Glutamatergic neuron (in vitro differentiated cells): ENCODE measurements at places on chromosomes 3 and 15. TPM values are rescaled to one million over a fixed set of nuclear protein-coding genes. Genes with fewer than 3 reads are reported as not detected.

DNA sequence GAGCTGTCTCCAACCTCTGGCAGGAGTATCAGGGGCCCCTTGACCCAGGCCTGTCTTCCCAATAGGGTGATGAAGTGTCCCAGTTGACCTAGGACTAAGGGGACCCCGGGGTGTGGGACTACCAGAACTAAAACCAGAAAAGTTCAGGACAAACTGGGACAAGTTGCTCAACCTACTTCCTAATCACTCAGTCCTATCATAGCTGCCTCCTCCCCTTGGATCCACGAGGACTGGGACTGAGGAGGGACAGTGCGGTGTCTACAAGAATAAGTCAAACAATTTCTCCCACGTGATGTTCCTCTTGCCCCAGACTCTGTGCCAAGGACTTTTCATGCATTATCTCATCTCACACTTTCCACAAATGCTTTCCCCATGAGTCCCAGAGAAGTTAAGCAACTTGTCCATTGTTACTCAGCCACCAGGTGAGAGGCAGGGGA, 49.4 kb upstream of the SLCO2A1 start:
- no peak for DNase-seq
- no peak overlapping the region for H3K27ac ChIP-seq
- no peaks in the 10 kb centered on the region for H3K4me1 ChIP-seq
- H3K4me3 ChIP-seq = no peak overlapping the region
- H3K36me3 ChIP-seq = peaks cover 3% of the 10 kb centered on the region

- no peak for DNase-seq
- peaks cover 1% of the 10 kb centered on the region for H3K4me1 ChIP-seq
- H3K4me3 ChIP-seq = no peak overlapping the region
- peaks cover 25% of the 10 kb centered on the region for H3K36me3 ChIP-seq
- no peak overlapping the region for H3K27ac ChIP-seq
Observed at GRCh38 chr3:97871801-97872524, 50.2 kb downstream of the CRYBG3 start.

Gene DOCK3
- total RNA-seq = 13.4 TPM

Gene PDCD10
- total RNA-seq = 48.0 TPM

- no peaks in the 10 kb centered on the region for H3K36me3 ChIP-seq
- H3K27me3 ChIP-seq = peaks cover 2% of the 10 kb centered on the region
- peaks cover 14% of the 10 kb centered on the region for H3K4me1 ChIP-seq
- H3K4me3 ChIP-seq = no peak overlapping the region
Observed at GRCh38 chr3:100072326-100073048, 41.8 kb downstream of the FILIP1L start.

GRCh38 chr3:175456466-175456865, 597.3 kb downstream of the NAALADL2 start:
- no peak overlapping the region for H3K4me3 ChIP-seq
- no peaks in the 10 kb centered on the region for H3K36me3 ChIP-seq
- no peaks in the 10 kb centered on the region for H3K4me1 ChIP-seq
- no peak overlapping the region for H3K27ac ChIP-seq
